Stimulated activated naive CD4-positive, alpha-beta T cell treated with Interleukin-2 at 50 U/mL for 16 hours (primary cell): ENCODE measurements at places on chromosomes 4 and X.

- no peak for DNase-seq
Observed at GRCh38 chr4:144353292-144353691, 212.8 kb upstream of the GYPA start.

DNA sequence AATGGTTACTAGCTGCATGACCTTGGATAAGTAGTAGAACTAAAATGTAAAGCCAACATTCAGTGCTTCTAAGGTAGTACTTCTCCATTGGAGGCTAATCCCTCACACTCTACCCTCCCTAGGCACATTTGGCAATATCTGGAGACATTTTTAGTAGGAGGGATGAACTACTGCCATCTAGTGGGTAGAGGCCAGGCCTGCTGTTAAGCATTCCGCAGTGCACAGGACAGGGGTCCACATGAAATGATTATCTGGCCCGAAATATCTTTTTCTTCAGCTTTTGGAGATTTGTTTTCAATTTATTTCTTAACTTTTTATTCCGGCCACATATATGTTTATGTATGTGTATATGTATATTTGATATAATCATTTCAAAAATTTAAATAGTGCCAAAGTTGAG lies 36.0 kb upstream of the SPANXC start:
- DNase-seq, result no peak

DNA sequence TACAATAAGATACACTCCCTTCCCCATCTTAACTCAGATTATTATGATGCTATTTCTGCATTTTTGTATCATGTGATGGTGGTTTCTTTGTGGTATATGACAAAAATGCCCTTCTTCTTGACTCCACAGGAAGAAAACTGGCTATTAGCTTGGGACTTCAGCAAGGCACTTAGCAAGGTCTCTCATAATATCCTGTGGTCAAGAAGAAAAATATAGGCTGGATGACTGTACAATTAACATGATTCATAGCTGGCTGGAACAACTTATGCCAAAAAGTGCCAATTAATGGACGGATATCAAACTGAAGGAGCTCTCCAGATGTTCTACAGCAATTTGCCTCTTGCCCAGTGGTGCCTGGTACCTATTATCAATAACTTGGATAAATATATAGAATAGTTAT lies 2.3 kb upstream of the MID1IP1 start:
- no peak for DNase-seq

DNA sequence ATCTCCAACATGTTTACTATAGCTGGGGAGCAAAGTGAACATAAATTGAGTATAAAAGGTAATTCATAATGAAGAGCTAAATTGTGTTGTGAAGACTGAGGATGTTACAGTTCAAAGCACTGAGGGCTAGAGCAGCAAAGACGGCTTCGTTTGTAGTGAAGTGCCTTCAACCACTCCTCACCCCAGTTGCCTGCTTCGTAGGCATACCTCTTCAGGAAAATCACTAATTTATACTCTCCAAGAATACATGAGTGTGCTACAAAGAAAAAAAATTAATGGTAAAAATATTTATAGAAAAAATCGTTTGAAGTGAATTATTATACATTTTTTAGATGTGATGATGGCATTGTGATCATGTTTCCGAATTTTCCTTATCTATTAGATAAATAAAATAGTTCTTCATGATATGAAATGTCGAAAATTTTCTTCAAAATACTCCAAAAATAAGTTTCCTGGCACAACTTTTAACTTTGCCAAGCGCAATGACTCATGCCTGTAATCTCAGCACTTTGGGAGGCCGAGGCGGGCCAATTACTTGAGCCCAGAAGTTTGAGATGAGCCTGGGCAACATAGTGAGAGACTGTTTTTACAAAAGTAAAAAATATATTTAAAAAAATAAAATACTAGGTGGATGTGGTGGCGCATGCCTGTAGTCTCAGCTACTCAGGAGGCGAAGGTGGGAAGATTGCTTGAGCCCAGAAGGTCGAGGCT lies 41.6 kb downstream of the ZFP42 start:
- DNase-seq, result no peak

GRCh38 chr4:112951362-112952312 lies 97.8 kb upstream of the ANK2 start:
- DNase-seq, result no peak

DNA sequence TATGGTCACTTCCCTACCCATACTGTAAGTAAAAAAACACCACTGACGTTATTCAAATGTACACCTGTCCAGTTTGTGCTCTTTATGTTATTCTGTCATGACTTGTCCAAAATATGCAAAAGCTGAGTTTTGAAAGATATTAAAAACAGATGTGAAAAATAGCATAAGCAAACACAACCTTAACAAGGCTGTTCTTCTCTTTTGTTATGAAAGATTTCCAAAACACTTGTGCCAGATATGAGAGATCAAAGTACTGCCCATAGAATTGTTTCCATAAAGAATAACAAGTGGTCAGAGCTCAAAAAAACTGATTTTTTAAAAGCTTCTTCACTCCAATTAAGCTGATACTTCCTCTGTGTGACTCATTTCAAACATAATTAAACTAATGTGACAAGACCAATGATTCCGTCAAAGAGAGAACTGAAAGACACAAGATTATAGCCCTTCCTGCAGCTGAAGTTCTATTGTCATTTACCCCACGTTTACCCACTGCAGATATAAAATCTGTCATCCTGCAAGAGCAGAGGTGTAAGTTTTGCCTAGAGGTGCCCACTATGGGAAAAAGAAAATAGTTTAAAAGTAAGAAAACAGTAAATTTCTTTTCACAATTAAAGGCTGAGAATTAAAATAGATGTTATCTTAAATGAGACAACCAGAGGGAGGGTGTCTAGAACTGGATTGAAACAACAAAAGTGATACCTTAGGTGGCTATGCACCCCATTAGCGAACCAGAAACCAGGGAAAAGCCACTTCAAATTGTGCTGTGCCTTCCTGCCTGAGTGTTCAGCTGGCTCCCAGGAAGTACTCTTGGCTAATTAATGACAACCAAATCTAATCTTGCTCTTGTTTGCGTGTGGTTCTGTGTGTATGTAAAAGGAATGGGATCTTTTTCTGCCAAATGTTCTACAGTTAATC lies 30.1 kb downstream of the RASSF6 start:
- no peak for DNase-seq

DNA sequence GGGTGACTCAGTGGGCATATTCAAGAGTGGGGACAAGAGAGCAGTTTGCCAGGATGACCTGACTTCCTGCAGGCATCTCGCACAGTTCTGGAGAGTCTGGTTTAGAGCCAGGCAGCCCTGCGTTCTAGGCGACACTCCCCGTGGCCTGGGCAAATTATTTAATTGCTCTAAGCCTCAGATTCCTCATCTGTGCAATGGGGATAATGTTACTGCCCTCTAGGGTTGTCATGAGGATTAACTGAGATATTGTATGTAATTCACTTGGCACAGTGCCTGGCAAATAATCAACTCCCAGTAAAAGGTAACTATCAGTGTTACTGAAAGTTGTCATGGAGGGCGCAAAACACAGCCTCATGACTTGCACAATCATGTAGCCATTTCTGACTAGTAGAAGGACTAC lies 48.8 kb upstream of the PITX2 start:
- no peak for DNase-seq

DNA sequence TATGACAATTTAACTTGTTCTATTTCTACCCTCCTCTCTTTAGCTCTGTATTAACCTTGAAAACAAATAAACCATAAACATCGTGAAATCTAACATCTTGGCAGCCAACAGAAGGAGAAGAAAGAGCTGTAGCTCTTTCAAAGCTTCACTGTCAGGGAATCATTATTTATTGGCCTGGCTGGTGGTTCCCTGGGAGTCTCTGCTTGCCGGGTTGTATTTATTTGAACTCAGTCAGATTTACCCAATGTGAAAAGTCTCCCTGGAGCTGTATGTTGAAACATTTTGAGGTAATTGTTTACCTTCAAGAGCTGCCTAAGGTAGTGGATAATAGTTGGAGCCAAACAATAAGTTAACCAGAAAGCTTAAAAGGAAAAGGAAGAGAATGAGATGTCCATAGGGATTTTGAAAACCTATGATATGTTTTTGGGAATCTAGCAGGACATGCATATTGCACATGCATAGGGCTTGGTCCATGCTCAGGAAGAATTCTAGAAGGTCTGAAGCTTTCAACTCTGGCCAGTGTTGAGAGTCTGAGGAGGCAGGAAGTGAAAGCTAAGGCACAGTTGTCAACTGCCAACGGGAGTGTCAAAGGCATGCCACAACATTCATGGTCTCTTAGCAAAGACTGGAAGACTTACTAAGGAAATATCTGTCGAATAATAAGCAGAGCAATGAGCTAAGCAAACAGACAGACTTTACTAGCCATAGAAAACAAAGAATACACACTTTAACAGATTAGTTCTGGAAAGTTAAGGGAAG lies 621.6 kb downstream of the PCDH7 start:
- no peak for DNase-seq

DNA sequence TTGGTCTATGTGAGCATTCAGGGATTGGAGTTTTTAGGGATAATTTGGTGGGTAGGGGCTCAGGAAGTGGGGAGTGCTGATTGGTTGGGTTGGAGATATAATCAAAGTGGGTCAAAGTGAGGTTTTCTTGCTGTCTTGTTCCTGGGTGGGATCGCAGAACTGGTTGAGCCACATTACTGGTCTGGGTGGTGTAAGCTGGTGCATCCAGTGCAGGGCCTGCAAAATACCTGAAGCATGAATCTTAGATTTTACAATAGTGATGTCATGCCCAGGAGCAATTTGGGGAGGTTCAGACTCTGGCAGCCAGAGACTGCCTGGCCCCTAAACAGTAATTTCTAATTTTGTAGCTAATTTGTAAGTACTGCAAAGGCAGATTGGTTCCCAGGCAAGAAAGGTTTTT lies 665.6 kb upstream of the PRKX start:
- DNase-seq, result no peak

GRCh38 chr4:139921429-139922184 lies 232.4 kb downstream of the MAML3 start:
- DNase-seq, result no peak

GRCh38 chr4:81573840-81574239 lies 102.1 kb upstream of the RASGEF1B start:
- DNase-seq, result no peak

DNA sequence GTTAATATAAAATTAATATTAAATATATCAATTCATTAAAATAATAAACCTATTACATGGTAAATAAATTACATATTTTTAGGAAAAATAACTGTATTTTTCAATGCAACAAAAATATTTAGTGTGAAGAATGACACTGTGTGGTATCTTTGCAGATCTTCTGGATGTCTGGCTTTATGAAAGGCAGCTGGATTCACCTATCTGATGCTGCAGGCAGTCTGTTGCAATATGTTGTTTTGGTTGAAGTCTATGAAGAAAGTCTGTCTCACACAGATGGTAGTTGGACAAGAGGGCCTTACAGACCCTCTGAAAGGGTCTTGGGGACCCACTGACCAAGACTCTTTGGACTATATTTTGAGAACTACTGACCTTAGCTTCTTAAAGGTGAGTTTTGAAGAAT lies 89.1 kb upstream of the TMEM150C start:
- DNase-seq, result no peak

DNA sequence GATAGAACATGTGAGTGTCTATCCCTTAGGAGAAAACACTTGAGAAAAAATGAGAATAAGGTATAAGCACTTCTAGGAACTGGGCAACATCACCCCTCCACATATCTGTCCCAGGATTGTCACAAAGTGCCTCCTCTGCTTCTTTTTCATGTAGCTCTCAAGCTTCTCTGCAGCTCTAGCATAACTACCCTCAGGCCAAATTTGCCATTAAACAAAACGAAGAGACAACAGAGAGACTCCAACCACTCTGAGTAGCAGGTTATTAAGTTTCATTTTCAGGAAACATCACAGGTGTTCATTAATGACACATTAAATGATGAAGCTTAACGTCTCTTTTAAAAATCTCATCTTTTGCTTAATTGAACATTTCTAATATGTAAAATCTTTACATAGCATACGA lies 580.0 kb downstream of the GALNTL6 start:
- no peak for DNase-seq

- no peak for DNase-seq
Observed at GRCh38 chr4:76539979-76540378, 105.0 kb downstream of the SHROOM3 start.

GRCh38 chr4:30866907-30867306 lies 146.7 kb downstream of the PCDH7 start:
- no peak for DNase-seq

DNA sequence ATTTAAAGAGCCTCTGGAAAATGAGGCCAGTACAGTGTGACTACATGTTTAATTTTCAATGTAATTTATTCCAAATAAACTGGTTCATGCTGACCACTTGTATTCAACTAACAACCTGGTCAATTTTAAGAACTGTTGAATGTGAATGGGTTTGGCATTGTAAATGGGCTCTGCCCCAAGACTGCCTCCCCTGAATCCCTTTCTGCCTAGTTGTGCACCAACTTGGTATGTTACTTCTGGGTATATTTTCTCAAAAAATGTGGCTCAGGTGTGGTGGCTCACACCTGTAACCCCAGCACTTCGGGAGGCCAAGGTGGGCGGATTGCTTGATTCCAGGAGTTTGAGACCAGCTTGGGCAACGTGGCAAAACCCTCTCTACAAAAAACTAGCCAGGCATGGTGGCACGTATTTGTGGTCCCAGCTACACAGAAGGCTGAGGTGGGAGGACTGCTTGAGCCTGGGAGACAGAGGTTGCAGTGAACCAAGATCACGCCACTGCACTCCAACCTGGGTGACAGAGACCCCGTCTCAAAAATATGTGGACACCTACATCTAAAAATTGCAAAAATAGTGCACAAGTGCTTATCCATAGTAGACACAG lies 7.2 kb downstream of the RPL9 start:
- DNase-seq, result no peak

DNA sequence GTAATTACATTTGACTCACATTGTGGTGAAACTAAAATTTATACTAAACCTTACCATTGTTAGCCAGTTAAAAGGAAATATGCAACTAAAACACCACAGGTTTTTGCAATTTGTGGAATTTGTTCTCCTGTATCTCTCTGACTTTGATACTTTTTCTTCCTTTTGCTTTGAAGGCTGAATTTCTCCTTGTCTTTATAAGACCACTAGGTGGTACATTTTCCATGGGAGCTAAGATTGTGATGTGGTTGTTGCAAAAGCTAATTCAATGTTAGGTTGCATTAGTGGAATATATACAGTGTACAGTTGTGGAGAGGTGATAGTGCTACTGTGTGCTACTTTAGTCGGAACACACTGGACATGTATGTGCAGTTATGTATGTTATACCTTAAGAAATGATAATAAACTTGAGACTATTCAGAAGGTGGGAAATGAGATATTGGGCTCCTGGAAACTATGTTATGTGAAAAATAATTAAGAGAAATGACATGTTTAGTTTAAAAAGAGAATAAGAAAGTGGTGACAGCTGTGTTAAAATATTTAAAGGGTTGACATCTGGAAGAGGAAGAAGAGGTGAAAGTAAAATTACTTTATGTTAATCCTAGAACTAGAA lies 70.3 kb downstream of the ARL9 start:
- DNase-seq, result no peak

- DNase-seq, result no peak
Observed at GRCh38 chr4:80336582-80336981, 1.1 kb downstream of the CFAP299 start.

DNA sequence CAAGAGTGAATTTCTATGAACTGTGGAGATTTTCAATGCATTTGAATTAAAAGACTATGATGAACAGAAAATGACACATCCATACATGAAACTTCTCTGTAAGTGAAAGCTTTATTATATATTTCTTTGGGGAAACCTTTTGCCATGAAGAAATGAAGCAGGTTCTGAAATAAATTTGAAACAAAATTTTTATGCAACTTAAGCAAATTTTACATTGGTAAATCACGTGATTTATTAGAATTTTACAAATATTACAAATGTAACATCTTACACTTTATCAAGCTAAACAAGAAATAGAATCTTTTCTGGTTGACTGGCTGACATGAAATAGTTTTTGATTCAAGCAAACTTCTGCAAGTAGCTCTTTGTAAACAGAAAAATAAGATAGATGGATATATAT lies 131.2 kb downstream of the IL1RAPL1 start:
- no peak for DNase-seq

GRCh38 chrX:70336767-70337166 lies 46.9 kb downstream of the KIF4A start:
- no peak for DNase-seq
